ENCODE measurements at places on chromosomes 5 and 9.

GRCh38 chr5:76277736-76278135, 125.3 kb upstream of the IQGAP2 start:
- no peak for DNase-seq

GRCh38 chr5:178931846-178932760, 8.9 kb upstream of the ZNF454 start:
- no peak for DNase-seq

DNA sequence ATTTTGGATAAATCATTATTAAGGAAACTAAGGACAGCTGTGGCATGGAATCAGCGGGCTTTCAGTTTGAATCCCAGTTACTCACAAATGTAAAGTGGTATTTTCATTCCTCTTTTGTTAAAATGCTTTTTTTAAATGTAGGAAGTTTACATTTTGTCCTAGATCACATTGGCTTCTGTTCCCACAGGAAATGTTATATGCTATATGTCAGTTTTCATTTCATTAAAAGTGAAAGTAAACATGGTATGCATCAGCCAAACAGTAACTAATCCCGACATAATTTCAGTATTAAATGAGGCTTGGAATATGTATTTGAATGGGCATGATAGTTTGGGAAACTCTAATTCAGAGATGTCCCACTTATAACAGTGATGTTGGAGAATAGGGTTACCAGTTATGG, 18.6 kb upstream of the SMIM15 start:
- no peak for DNase-seq

DNA sequence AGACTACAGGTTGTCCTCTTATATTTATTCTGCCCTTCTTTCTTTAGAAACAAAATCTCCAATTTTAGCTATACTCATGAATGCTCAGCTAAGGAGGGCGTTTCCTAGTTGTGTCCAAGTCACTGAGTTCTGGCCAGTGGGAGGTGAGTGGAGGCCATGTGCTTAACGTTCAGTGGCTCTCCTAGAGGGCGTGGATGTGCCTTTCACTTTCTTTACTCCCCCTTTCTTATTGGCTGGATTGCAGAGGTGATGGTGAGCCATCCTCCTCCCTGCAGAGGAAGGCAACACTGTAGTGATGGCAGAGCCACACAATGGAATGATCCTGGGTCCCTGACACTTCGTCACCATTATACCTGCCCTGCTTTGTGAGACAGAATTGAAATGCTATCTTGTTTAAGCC, 54.6 kb downstream of the ALG2 start:
- DNase-seq: no peak

GRCh38 chr9:117233016-117233415, 181.8 kb downstream of the ASTN2 start:
- no peak for DNase-seq

GRCh38 chr5:126103868-126104267, 319.3 kb upstream of the GRAMD2B start:
- DNase-seq: no peak

- no peak for DNase-seq
These were observed 335.3 kb downstream of the DIRAS2 start for GRCh38 chr9:90307167-90307833.

DNA sequence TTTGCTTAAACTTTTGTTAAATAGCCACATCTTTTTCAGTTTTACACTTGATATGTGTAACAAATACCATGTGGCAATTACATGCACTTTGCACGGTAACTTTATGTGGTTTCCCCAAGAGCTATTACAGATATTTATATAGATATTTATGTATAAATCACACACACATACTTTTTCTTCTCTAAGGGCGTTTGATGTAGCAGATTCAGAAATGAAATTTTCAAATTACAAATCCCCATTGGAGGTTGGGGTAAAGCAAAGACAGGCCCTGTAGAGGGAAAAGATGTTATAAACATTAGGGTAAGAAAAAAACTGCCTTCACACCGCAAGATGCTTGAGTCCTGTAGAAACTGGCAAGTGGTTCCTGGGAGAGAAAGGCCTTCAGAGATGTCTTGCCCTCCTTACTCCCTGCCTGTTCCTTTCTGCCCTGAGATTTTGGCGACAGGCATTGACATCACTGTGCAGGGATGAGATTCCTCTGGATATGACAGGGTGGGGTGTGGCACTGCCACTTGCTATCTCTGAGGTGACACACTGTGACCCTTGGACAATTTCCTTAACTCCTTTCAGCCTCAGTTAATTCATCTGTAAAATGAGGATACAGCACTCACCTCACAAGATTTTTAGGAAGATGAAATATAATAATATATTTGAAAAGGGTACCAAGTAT, 177.9 kb upstream of the TUT7 start:
- DNase-seq: no peak

DNA sequence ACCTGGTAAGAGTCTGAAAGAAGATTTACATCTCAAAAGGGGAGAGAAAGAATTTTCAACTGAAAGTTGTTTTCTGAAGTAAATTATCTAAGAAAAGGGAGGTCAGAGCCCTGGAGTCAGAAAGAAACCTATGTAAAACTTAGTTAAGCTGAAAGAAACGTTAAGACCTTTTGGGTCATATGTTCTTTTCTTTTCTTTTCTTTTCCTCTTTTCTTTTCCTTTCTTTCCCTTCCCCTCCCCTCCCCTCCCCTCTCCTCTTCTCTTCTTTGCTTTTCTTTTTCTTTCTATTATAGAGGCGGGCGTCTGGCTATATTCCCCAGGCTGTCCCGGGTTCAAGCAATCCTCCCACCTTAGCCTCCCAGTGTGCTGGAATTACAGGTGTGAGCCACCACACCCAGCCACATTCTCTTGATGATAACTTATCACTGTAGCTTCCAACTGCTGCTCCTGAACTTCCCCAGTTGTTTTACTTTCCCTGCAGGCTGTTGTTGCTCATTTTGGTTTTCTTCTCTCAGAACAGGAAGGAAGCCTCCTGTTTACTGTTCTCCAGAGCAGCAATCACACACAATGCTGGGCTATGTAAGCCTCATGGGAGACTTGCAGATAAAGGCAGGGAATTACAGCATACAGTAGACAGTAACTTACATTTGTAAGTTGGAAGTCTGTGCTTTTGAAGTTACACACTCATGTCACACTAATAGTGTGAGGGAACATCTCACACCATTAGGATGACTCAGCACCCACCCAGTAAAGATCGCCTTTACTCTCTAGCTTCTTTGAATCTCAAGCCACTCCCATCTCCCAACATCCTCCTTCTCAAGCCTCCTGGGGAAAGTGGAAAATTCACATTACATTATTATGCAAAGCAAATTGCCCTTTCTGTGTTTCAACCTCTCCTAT, 2216.6 kb upstream of the WWC1 start:
- no peak for DNase-seq

DNA sequence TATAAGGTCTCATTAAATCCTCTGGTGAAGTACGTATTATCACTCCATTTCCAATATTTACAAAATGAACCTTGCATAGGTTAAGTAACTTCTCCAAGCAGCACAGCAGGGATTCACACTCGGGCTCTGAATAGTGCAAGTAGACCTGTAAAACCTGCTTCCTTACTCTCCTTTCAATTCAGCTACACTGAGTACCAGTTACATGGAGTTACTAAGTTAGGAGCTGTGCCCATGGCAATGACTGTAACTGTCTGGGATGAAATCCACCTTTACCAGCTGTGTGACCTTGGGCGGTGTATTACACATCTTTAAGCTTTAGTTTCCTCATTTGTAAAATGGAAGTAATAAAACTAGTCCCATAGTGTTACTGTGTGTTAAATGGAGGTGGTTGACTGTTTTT, 15.9 kb upstream of the MOB3B start:
- no peak for DNase-seq

DNA sequence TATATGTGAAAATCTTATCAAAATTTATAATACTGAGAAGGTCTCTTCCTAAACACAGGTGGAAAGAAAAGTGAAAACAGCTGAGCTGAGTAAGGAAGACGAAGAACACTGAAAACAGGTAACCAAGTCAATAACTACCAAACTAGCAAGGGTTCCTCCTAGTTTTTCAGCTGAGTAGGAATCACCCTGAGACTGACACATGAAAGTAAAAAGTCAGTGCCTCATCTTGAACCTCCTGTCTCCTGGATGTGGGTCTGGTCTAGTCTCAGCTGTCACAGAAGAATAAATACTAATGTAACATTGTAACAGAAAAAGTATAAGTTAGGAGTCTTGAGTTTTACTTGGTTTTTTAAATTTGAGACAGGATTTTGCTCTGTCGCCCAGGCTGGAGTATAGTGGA, 121.0 kb downstream of the MEF2C start:
- no peak for DNase-seq

DNA sequence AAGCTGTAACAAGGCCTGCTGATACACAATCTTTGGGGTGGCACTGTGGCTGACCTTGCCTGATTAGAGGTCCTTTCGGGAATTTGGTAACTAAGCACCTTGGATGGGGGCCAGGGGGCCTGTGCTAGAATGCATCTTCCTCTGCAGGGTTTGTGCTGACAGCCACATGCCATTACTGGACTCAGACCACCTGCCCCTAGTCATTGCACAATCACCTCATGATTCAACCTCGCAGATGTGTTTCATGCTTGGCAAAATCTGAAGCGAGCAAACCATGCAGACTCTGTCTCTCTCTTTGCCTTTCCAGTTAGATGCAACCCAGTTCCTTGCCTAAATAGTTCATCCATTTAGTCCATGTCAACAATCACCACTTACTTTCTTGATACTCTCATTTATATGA, 96.5 kb upstream of the ERCC6L2 start:
- no peak for DNase-seq

DNA sequence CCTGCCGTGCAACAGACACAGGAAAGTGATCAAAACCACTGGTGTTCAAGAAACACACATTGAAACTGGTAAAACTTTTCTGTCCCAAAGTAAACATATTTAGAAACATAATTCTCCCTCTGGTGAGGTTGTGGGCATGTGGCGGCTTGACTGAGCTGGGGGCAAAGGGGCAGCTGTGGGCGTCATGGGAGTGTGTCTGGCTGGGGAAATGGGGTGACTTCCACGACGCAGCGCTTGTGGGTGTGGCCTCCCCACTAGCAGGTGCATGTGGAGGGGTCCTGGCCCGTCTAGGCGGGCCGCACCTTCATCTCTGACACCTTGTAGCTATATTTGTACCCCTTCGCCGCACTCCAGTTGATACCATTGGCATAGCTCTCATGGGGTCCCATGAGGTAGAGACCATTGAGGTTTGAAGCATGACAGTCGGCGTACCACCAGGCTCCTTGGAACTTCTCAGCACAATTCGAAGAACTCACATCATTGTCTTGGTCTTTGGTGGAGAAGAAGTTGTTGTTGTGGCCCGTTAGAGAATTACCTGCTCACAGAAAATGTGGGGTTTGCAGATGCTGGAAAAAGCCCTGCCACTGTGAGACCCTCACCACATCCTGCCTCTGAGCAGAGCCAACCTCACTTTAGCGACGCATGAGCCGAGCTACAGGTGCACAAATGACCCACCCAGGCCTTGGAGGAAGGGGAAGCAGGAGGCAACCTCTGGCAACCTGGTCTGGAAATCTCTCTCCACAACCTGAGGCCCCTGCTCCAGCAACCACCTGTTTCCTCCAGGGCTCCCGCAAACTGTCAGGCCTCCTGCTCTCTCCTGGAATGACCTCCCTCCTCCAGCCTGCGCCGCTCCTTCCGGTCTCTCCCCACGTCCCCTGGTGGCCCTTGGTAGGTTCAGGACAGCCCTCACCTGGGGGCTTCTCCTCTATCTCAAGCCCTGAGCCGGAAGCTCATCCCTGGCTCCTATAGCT, 7.9 kb downstream of the FCN1 start:
- DNase-seq: no peak

GRCh38 chr9:96164268-96164683, 137.7 kb downstream of the HSD17B3 start:
- no peak for DNase-seq

GRCh38 chr5:133785182-133785581, 172.8 kb upstream of the FSTL4 start:
- DNase-seq: no peak

DNA sequence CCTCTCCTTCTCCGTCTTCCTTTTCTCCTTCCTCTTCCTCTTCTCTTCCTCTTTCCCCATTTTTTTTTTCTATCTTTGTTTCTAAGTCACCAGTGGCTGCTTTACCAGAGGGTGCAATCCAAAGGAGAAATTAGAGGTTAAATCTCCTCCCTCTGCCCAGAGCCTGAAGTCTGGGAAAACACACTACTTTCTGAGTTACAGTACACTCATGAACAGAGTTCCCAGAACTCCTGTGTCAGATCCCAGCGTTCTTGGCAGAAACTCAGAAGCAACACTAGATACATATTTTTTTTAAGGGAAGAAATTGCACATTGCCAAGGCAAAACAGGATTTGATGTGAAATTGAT, 189.0 kb downstream of the SNCAIP start:
- no peak for DNase-seq

GRCh38 chr5:137916923-137917322, 27.7 kb downstream of the PKD2L2 start:
- DNase-seq: no peak

GRCh38 chr9:117777823-117778222, 73.6 kb downstream of the TLR4 start:
- DNase-seq: no peak

DNA sequence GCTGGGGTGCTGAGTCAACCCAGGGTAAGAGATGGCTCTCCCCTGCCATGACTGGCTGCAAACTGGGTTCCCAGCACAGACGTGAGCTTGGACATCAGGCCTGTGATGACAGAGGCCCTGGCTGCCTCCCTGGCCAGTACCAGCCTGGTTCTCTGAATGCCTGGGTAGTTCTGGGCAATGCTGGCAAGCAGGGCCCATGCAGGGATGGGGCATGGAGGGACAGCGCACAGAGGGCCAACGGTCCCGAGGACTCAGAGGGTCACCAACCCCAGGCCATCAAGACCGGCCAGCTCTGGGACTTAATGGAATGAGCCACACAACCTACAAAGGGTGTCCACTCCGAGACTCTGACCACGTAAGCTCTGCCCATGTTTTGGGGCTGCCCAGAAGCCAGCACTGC, 241.4 kb downstream of the FSTL4 start:
- DNase-seq: no peak

- no peak for DNase-seq
These were observed 244.1 kb upstream of the ITGA1 start for GRCh38 chr5:52543594-52543993.

- DNase-seq: no peak
These were observed 184.2 kb downstream of the EFNA5 start for GRCh38 chr5:107486489-107486888.

DNA sequence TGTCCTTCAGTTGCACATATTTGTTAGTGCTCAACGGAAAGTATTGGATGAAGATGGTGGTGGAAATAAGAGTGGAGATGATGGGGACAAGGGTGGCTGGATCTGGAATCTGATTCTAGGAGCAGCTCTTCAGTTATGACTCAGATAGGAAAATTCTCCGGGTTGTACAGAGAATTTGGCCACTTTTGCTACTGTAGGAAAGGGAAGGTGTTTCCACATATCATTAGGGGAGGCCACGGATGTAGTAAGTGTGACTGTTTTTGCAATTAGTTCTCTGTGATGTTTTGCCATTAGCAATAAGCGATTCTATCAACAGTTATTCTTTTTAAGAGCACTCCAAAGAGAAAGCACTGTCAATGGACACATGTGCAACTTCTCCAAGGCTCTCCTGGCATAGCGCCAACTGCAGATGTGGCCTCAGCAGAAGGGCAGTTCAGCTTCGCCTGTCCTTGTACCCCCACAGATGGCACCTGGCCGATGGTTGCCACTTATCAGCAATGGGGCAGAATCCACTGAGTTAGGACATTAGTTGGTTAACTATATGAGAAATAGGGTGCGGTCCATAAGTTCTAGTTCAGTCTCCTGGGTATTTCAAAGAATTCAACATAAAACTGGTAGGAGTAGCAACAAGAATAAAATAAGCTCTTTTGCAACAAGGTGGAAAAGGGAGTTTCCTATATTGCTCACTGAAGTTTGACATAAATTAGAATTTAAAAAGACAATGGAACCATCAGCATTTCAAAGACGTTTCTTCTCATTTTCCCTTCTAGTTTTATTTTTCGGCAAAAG, 96.3 kb downstream of the ARSB start:
- DNase-seq: no peak

- no peak for DNase-seq
These were observed 249.2 kb upstream of the KLF4 start for GRCh38 chr9:107738789-107739188.
